Brain (organoid and tissue), 16 donors: ENCODE measurements at places on chromosomes 2 and 18.

GRCh38 chr2:216635701-216636550 lies 2.7 kb downstream of the IGFBP2 start:
- peak; percentile 63 for DNase-seq

DNA sequence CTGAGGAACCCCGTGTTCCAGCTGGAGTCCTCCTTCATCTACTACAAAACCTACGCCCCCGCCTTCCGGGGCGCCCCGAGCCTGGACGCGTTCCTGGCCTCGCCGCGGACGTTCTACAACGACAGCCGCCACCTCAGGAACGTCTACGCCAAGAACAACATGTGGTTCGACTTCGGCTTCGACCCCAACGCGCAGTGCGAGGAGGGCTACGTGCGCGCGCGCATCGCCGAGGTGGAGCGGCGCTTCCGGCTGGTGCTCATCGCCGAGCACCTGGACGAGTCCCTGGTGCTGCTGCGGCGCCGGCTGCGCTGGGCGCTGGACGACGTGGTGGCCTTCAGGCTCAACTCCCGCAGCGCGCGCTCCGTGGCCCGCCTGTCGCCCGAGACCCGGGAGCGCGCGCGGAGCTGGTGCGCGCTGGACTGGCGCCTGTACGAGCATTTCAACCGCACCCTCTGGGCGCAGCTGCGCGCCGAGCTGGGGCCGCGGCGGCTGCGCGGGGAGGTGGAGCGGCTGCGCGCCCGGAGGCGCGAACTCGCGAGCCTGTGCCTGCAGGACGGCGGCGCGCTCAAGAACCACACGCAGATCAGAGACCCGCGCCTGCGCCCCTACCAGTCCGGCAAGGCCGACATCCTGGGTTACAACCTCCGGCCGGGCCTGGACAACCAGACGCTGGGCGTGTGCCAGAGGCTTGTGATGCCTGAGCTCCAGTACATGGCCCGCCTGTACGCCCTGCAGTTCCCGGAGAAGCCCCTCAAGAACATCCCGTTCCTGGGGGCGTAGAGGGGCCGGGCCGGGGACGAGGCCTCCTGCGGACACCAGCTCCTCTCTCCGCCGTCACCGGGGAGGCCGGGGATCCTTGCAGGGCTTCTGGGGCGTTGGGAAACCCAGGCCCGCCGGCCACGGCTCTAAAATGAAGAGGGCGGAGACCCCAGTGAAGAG lies 5.3 kb upstream of the NEU4 start:
- DNase-seq: peak; percentile 91

- peak; percentile 98 for DNase-seq
Observed at GRCh38 chr2:23926750-23927571, at the start of gene ATAD2B. ATAD2B (minus strand) TSS chr2:23927123; CDS start chr2:23926770, 353 bp downstream.

DNA sequence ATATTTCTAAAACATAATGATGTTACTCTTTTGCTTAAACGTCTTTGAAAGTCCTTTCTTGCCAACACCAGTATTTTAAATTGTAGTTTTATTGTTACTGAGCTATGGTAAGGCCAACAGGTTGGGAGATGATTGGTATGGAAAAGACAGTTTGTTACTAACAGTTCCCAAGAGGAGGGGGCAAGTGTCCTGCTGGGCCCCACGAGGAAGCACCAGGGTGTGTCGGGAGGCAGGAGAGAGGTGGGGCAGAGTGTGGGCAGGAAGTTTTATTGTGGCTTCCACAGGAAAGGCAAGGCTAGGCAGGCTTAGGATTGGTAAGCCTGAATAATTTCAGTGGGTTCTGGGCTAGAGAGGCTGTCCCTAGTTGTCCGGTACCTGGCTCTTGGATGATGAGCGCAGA lies 134.3 kb downstream of the SOCS6 start:
- no peak for DNase-seq

GRCh38 chr2:6493669-6494068 lies 372.0 kb downstream of the CMPK2 start:
- no peak for DNase-seq

GRCh38 chr2:65786007-65786717 lies 353.8 kb upstream of the SPRED2 start:
- no peak for DNase-seq

DNA sequence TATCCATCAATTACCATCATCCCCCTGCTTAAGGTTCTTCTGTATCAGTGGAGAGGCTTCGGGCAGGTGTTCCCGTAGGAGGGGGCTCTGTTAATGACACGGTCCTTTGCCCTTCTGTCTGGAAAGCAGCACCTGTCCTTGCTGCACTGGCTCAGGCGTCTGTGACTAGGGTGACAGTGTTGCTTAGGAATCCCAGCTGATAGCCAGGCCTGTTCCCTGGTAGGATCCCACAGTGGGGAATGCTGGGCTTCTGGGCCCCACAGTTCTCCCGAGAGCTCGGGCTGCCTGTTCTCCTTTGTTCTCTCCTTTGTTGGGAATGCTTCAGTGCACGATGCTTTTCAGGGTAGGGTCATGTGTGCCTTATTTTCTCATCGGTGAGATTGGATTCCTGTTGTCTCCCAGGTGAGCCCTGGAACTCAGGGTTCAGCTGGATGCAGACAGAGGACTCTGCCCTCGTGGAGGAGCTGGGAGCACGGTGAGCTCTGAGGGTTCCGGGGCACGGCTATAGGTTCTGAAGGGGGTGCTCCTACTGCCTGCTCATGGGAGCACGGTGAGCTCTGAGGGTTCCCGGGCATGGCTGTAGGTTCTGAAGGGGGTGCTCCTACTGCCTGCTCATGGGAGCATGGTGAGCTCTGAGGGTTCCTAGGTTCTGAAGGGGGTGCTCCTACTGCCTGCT lies 9.6 kb downstream of the SNTG2 start:
- no peak for DNase-seq

GRCh38 chr18:79797518-79798345 lies at the start of gene KCNG2:
KCNG2 (plus strand) TSS chr18:79797938; CDS start chr18:79863668, 65,730 bp downstream.
- DNase-seq: peak; percentile 55
